ENCODE measurements at places on chromosomes 7 and 10.

GRCh38 chr10:80452640-80453039 lies 1.5 kb upstream of the TSPAN14 start:
- DNase-seq = no peak

DNA sequence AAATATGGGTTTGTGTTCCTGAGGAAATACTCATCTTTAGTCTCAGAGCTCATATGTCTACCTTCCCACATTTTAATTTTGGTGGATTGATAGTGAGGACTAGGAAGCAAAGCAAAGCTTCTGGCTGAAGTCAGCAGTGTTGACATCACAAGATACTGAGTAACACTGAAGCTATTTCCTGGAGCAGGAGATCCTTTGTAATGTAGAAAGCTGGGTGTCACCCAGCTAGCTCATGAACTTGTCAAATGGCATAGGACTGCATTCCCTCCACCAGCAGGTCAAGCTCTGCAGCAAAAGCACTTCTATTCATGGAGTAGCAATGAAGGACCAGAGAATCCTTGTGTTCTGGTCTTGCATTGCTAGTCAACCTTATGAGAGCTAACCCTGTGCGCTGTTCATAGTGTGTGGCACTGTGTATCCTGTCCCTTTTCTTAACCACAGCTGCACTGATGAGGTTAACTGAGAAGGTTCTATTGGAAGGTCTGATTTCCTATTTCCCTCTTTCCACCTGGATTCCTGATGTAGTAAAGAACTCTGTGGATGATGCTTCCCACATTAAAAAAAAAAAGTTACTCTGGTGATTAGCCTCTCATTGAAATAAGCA lies 94.8 kb upstream of the ZNF804B start:
- DNase-seq = no peak

DNA sequence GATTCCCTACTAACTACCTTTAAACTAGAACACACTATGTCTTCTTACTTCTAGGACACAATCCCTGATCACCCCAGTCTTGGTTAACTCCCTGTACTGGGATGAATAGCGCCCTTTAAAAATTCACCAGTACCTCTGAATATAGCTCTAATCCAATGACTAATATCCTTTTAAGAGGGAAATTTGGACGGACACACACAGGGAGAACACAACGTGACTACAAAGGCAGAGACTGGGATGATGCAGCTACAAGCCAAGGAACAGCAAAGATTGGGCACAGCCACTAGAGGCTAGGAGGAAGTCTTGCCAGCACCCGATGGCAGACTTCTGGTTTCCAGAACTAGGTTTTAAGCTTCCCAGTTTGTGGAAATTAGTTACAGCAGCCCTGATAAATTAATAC lies 81.4 kb downstream of the MALSU1 start:
- no peak for DNase-seq

DNA sequence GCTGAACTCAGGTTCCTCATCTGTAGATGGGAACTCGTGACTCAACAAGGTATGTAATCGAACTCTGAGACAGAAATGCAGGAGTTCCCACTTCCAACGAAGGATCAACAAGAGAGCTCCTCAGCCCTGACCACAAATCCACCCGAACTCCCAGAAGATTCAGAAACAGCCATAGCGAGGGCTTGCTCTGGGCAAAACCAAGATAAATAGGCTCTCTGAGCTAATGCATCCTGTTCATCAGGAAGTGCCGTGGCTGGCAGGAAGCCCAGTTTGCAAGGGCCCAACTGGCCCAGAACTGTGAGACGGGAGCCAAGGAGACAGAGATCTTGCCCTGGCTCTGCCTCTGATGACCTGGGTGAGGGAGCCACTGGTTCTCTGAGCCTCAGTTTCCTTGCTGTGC lies 141.7 kb upstream of the PFKP start:
- no peak for DNase-seq

DNA sequence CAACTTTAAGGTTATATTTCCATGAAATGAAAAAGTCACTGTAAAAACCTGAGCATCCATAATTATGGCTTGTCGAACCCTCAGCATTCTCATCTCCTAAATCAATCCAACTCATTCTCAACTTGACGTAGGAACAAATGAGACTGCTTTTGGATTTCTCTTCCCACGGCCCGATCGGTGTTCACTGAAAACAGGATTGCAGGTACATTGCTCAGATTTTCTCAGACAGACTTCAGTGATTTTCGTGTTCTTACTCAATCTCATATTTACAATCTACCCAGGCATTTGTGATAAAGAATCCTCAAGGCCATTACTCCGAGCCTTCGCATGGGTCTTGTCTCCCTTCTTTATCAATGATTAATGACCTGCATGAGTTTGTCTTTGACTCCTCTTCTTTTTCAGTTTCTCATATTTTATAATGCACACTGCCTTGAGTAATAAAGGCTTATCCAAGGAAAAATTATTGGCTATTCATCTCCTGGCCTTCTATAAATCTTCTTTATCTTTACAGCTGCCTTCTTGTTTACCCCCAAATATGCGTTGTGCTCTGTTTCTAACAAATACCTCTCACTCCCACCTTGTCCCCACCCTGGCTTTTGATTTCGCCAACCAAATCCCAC lies 90.4 kb upstream of the MYO3A start:
- no peak for DNase-seq

DNA sequence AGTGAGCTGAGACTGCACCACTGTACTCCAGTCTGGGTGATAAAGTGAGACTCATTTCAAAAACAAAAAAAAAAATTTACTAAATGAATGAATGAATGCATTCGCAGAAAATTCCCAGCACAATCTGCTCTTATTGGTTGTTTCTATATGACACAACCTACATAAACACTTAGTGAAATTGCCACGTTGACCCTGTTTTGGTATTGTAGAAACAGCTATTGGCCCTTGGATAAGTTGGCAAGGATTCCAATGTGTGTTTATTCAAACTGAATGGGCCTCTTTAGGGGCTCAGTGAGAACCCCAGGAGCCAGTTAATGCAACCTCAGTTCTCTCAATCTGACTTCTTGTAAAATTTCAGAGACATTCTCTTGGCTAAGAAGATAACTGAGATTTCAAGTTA lies 66.0 kb downstream of the HHEX start:
- no peak for DNase-seq

Data from stimulated activated CD4-positive, alpha-beta T cell treated with anti-CD3 and anti-CD28 coated beads, Interleukin-1b, Interleukin-23, amount 100 ng/mL, for 1 hour (primary cell).